ENCODE measurements at places on chromosomes 5 and 9. TPM values are rescaled to one million over a fixed set of nuclear protein-coding genes. Genes with fewer than 3 reads are reported as not detected.

Gene TRPM3
- under 0.01 TPM for total RNA-seq

Gene PCDHA3
- total RNA-seq: 0.32 TPM

Gene ANGPTL2
- 19.9 TPM for total RNA-seq

Gene PCDHGA11
- 11.0 TPM for total RNA-seq

Gene GABBR2
- total RNA-seq: under 0.01 TPM

Gene CCDC180
- total RNA-seq: 3.0 TPM

Gene PLPPR1
- not detected for total RNA-seq

All from fibroblast of villous mesenchyme (primary cell).